ENCODE measurements at places on chromosomes 2 and 18.

GRCh38 chr2:191701696-191702095, 23.8 kb downstream of the NABP1 start:
- DNase-seq = no peak

GRCh38 chr2:232353096-232353495, 25.5 kb upstream of the ALPP start:
- no peak for DNase-seq

- no peak for DNase-seq
These were observed 117.6 kb upstream of the HAAO start for GRCh38 chr2:42909966-42910365.

GRCh38 chr2:229346816-229347540, 75.9 kb upstream of the PID1 start:
- DNase-seq = no peak

GRCh38 chr2:29603341-29603740, 318.0 kb downstream of the ALK start:
- DNase-seq = no peak

- DNase-seq = no peak
These were observed 14.6 kb downstream of the NBAS start for GRCh38 chr2:15546297-15547098.

DNA sequence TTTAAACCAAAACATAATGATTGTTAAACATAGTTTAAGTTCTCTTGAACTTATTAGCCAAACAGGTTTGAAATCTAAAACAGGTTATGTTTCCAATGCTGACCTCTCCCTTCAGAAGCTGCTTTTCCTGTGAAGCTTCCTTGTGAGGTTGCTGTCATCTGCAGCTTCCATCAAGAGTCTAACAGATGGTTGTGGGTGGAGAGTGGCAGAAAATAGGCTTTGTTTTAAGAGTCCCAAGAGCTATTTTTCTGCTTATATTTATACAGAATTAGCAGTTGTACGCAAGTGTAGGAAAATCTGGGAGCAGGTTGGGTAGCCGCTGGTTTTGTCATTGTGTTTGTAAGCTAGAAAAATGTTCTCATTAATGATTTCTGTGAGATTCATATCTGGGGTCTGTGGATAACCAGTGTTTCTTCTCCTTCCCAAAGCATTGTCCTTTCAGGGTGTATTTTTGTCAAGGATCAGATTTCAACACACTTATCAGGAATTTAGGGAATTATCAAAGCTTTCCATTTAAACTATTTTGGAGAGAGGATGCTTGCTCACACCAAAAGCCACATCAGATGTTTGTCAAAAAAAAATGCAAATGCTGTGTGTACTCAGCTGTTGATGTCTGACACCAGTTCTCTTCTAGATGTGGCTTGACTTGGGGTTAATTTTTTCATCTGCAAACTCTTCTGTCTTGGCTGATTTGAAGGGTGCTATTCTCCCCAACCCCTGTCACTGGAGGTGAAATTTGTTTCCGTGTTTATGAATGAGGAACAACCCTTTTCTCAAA, 78.1 kb upstream of the KIF5C start:
- no peak for DNase-seq

DNA sequence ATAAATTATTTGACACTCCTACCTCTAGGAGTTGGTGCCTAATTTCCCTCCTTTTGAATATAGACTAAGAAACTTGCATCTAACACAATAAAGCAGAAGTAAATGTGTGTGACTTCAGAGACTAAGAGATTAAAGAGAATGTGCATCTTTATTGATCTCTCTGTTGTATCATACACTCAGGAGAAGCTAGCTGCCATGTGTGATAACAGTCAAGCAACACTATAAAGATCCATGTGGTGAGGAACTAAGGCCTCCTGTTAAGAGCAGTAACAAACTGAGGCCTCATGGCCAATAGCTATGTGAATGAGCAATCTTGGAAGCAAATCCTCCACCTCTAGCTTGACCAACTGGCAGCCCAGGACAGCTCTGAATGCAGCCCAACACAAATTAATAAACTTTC, 3.4 kb downstream of the FANCL start:
- DNase-seq = peak; percentile 62

DNA sequence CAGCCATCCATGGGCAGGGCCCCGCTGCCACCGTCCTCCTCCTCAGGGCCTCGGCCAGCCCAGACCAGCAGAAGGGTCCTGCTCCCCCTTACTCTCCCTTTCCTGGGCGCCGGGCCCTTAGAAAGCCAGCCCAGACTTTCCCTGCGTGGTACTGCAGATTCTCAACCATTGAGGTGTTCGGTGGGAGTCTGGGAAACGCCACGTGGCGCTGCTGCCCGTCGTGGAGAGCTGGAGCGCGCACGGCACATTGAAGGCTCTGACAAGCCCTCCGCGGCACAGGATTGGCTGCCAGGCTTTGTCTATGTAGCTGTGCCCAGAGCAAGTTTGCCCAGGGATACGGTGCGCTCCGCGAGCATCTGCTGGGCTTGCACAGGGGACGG, 10.4 kb upstream of the KLHL30 start:
- DNase-seq = no peak

GRCh38 chr18:58303363-58303762, 259.3 kb downstream of the NEDD4L start:
- no peak for DNase-seq

DNA sequence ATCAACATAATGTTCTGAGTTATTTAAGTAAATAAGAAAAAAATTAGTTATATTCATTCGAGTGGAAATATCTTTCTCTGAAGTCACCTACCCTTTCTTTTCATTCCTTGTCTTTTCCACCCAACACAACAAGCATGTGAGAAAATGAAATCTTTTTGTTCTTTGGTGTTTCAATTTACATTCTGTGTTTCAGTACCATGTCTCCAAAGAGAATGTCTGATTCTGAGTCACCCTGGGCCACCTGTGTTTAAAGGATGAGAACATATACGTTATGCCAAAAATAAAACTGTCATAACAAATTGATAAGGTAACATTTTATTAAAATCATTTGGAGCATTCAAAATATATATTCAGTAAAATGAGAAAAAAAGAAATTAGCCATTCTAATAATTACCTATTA, 470.8 kb downstream of the ZNF804A start:
- DNase-seq = no peak

DNA sequence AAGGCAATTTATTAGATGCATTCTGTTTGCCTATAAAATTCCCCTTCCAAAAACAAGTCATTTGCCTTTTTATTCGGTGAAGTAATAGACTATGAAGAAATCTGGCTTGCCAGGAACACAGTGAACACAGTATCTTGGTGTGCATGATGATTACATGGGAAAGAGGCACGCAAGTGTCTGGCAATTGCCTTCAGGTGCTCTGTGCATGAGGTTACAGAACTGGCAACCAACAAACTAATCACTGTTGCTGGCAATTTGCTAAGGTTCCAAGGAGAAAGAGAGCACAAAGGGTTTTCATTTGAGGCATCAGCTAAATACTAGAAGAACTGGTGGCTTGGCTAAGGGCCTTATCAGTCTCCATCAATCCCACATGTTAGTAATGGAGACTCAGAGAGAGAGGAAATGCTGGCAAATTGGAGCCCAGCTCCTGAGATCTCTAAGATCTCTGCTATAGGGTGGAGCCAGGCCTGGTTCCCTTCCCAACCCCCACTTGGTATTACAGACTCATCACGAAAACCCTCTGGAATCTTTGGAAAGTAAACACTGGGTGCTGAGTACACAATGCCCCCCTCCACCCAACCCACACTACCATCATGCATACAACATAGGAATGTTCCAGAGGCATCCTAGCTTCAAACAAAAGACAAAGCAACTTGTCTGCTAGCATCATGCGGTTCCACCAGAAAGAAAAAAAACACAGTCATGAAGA, 10.4 kb downstream of the RNF152 start:
- DNase-seq = no peak

DNA sequence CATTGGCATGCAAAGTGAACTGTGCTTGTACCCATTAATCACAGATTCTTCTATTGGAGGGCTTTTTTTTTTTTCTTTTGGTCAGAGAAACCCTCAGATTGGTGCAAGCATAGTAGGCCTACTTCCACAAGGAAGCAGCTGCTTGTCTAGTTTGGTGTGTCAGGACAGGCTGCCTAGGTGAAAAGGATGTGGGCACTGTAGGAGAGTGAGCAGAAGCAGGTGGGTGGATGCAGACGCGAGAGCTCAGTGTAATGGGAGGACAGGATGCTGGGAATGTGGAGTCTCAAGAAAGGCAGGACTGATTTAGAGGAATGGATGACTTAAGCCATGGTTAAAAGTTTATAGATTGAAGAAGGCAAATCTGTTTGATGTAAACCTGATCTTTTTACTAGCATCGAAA, 3.1 kb downstream of the ELP2 start:
- DNase-seq = no peak

- DNase-seq = no peak
These were observed 284.4 kb upstream of the RGPD4 start for GRCh38 chr2:107542314-107542740.

- no peak for DNase-seq
These were observed 41.5 kb upstream of the ZBTB7C start for GRCh38 chr18:48450685-48451084.

GRCh38 chr2:130251873-130252620, 53.8 kb upstream of the TUBA3E start:
- no peak for DNase-seq

DNA sequence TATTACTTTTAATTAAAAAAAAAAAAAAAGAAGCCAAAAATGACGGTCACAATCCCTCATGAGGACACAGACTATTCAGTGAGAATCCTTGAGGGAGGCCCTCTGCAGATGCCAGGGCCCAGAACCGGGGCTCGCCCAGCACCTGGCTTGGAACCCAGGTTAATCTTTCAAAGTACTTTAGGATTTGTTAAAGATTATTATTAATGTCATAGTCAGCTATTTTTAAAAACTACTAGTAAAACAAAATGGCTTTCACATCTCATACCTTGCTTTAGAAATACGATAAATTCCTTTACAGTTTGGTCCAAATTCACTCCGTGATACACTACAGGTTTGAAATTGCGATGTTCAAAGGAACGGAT, 27.1 kb downstream of the C2orf76 start:
- no peak for DNase-seq

- DNase-seq = no peak
These were observed 7.7 kb upstream of the YWHAQ start for GRCh38 chr2:9638532-9638931.

DNA sequence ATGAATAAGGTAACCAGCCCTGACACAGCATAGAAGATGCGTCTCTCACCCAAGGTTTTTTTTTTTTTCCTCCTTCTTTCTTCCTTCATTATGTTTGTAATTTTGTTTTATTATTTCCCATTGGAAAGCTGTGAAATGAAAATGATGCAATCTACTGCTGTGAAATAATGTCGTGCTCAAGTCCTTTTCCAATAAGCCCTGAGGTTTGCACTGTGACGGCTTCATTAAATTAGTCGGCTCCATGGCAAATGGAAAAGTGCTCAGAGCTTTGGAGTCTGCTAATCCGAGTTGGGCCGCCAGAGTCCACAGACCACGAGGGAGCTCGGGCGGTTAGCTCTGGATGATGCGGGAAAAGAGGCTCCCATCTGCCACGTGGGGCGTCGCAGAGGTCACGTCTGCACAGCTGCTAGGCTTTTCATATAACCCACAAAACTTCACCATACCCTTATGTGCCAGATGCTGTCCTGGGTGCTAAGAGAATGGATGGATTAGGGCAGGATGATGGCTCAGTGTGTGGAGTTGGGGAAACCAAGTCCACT, 92.3 kb upstream of the CAPN13 start:
- no peak for DNase-seq

DNA sequence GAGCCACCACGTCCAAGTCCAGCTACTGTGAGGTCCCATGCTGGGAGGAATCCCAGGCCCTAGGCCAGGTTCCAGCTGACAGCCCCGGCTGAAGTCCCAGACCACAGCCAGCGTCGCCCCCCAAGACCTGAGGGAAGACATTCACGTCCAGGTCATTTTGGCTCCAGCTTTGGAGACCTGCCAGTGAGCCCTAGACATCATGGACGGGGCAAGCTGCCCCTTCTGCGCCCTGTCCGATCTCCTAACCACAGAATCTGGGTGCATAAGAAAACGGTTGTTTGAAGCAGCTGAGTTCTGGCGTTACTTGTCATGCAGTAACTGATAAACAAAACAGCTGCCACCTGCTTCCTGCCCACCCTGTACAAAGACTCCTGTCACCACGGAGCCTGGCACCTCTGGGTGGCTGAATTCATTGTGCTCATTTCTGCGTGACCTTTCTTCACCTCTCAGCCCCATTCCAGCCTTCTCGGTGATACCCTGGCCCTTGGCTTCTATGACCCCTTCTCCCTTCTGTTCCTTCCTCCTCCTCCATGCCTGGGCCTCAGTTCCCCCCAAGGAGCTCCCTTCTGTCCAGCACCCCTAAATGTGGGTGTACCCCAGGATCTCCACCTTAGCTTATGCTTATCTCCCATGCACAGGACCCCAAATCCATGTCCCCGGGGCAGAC, 72.6 kb upstream of the SMAD7 start:
- peak; percentile 80 for DNase-seq
